ENCODE measurements at places on chromosomes 3 and 15.

DNA sequence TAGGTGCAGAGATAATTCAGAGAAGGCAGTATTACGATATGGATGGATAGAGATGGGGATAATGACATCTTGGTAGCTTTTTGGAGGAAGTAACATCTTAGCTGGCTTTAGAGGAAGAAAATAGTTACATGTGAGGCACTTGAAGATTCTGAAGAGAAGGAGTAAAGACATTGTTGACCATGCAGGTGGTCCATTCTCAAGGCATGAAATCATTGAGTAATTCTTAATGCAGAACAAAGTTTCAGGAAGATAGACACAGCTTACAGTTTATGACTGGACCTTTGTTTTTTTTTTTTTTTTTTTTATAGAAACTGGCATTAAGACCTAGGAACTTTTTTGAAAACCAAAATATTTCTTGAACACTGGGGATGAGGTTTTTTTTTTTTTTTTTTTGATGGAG lies 28.2 kb downstream of the MBNL1 start:
- no peak for DNase-seq

DNA sequence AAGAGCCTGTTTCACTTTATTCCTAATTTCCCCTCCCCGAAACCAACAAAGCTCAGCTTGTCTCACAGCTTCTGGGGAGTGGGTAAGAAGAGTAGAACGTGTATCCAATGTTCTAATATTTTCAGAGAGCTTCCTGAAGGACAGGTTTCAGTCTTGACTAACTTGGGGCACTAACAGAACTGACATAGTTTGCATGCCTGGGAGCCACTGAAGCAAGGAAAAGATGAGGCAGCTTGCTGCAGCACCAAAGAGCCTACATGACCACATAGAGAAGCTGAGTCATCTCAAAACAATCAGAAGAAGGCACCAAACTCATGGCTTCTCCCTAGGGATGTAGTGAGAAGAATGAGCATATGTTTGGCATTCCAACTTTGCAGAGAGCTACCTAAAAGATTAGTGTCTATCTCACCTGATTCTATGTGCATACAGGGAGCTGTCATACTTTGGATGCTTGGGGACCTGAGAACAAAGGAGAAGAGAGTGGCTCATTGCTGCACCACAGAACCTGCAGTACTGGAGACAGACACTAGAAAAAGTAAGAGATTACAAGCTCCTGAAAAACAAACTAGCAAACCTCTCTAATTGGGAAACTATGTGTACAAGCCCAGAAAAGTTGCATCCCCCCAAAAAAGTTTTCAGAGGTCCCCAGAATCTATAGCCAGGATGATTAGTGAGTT lies 86.9 kb downstream of the DCLK3 start:
- no peak for DNase-seq

DNA sequence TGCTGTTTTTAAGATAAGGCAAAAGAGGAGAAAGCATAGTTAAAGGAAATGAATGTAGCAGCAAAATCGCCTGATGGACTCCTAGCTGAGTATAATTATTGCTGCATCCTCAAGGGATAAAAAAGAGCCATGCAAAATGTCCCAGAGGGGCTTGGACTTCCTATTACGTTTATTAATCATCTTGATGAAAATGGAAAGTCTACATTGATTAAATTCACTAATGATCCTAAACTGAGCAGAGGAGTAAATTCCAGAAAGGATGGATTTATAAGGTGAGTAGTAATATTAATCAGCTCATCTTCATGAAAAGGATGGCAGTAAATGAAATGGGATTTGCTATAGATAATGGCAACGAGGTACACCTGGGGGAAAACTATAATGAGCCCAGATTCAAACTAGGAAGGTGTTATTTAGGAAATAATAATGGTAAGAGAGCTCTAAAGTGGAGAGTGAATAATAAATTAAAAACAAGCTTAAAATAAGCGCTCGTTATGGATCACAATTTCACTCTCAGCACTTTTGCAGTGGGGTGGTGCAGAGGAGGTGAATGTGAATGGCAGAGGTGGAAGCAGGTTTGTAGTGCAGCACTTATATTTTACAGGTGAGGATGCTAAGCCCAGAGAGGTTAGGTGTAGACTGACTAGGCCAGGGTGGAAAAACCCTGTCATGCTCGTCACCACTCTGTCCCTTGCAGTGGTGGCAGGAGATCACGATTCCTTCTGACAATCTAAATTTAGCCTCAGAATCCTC lies 22.3 kb downstream of the IL5RA start:
- DNase-seq = no peak

GRCh38 chr3:53412953-53413352 lies 65.6 kb upstream of the DCP1A start:
- no peak for DNase-seq

DNA sequence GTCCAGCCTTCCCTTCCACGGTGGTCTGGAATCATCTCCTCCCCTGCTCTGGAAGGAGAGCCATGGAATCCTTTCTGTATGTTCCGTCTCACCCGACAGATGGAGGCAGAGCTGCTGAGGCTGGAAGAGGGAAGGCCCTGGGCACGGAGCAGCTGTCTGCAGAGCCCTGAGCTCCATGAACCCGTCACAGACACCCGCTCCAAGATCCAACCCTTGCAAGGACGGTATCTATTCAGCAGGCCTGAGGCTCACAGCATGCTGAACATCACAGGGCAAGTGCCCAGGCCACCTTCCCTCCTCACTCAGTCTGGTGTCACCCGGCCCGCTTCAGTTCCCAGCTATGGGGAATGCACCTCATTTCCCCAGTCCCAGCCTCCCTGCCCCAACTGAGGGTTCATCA lies 103.9 kb downstream of the LRIG1 start:
- no peak for DNase-seq

DNA sequence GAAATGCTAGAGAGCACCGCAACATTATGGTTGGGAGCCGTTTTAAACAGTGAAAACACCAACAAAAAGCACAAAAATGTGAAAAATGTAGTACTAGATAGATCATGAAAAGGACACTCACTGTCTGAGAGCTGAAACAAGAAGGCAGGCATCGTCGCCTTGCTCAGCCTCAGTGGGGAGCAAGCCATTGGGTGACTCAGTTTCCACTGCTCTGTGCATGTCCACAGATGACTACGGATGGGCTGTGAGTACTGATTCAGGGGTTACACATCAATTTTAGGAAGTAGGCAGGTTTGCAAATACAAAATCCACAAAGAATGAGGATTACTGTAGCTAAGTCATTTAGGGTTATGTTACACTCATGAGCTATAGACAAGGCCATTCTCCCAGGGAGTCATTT lies 10.8 kb downstream of the NOX5 start:
- DNase-seq = no peak

GRCh38 chr3:29420106-29420505 lies 139.2 kb downstream of the RBMS3 start:
- DNase-seq = no peak

- no peak for DNase-seq
Observed at GRCh38 chr3:151769175-151769574, 35.4 kb downstream of the AADACL2 start.
